ENCODE measurements at places on chromosomes 3 and 15. TPM values are rescaled to one million over a fixed set of nuclear protein-coding genes. Genes with fewer than 3 reads are reported as not detected.

Gene UNC13C
- not detected for polyA plus RNA-seq

Gene GPR156
- not detected for polyA plus RNA-seq

Gene CNTN6
- polyA plus RNA-seq, result not detected

DNA sequence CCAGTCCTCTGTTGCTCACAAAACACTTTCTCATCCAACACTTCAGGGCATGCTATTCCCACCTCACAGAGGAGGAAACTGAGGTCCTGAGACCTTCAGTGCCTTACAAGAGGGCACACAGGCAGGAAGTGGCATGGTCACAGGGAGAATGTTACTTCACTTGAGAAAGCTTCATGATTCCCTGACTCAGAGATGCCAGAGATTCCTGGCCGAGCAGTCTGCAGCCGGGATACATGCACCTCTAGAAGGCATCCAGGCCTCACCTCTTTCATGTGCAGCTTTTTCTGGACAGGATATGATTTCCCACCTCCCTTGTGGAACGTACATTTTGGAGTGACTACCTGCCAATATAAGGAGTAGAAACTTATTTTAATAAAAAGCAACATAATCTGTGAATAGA is 2.8 kb upstream of the SST start:
- DNase-seq, result no peak
- H3K4me3 ChIP-seq, result no peak overlapping the region

DNA sequence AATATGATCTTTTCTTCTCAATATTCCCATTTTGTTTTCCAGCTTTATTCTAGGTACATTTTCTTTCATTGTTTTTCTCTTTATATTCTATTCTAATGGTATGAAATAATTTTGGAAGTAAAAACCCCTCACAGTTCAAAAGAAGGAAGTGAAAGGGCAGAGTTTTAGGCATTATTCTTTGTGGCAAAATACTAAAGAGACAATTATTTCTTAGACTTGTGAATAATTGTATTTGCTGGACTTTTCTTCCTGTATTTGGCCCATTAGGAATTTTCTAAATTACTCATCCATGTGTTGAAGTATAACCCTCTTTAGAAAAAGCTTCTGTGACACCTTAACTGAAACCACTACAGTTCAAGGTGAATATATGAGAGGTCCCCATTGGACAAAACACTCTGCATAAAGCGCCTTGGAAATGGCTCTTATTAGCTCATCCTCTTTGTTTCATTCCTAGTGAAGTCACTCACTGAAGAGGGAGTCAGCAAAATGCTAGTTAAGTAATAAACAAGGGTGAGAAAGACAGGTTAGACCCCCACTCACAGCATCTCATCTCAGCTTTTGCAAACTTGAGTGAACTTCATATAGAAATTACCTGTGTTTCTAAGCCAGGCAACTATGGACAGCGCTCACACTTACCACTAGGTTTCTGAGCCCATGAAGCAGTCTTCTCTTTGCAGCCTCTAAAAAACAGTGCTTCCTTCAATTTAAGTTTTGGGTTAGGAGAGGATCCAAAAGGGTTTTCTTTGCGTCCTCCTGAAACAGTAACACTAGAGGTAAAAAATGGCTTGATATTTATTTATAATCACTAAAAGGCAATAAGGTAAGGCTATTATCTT is 327.5 kb downstream of the ARPP21 start:
- H3K4me1 ChIP-seq, result peaks cover 5% of the 10 kb centered on the region
- H3K27ac ChIP-seq, result no peak overlapping the region
- H3K36me3 ChIP-seq, result no peaks in the 10 kb centered on the region

GRCh38 chr3:60703008-60703407 is 548.2 kb downstream of the FHIT start:
- no peaks in the 10 kb centered on the region for H3K27me3 ChIP-seq
- no peak overlapping the region for H3K4me3 ChIP-seq
- H3K36me3 ChIP-seq, result no peaks in the 10 kb centered on the region
- no peaks in the 10 kb centered on the region for H3K4me1 ChIP-seq

DNA sequence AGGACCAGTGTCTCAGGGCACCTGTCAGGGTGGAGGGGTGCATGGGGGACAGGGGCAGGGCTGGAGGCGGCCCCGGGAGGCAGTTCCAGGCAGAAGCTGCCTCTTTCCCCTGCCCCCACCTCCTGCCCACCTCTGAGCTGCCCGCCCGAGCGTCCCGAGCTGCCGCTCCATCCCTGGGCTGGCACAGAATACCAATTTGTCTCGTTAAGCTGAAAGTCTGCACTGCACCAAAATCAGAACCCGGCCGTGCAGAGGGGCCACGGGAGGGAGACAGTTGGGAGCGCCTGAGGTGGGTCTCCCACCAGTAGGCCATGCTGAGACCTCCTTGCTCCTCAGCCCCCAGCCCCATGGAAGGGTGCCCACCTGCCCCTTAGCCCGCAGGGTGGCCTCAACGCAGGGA is 1.3 kb upstream of the ATP2B2 start:
- no peak for DNase-seq
- peaks cover 9% of the 10 kb centered on the region for H3K27me3 ChIP-seq
- H3K4me3 ChIP-seq, result peak overlapping the region; percentile 23
- peaks cover 10% of the 10 kb centered on the region for H3K4me1 ChIP-seq

- H3K4me1 ChIP-seq, result no peaks in the 10 kb centered on the region
- no peak overlapping the region for H3K27ac ChIP-seq
- H3K27me3 ChIP-seq, result peaks cover 85% of the 10 kb centered on the region
- no peak overlapping the region for H3K4me3 ChIP-seq
- DNase-seq, result no peak
Measured at GRCh38 chr3:147419781-147420224, 10.6 kb downstream of the ZIC1 start.

GRCh38 chr3:50653937-50654595 is 20.7 kb upstream of the DOCK3 start:
- no peaks in the 10 kb centered on the region for H3K36me3 ChIP-seq
- no peak overlapping the region for H3K4me3 ChIP-seq
- no peak overlapping the region for H3K27ac ChIP-seq
- peaks cover 5% of the 10 kb centered on the region for H3K27me3 ChIP-seq
- no peaks in the 10 kb centered on the region for H3K4me1 ChIP-seq

DNA sequence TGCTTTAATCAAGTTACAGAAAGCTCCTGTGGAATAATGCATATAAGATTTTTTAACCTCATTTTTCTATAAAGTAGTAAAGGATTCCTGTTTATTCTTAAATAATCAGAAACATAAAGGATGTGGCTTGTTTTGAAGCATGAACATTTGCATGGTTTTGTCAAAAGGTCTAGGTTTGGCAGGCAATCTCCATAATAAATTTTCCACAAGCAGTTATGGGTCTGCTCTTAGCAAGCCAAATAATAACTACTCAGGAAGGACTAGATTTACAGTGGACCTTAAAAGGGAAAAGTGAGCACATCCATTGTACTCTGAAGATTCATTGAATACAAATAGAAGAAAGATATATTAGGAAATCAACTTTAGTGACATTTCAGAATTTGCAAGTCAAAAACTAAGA is 407.3 kb upstream of the CBLB start:
- no peaks in the 10 kb centered on the region for H3K27me3 ChIP-seq
- peaks cover 8% of the 10 kb centered on the region for H3K36me3 ChIP-seq
- DNase-seq, result no peak
- H3K27ac ChIP-seq, result no peak overlapping the region
- peaks cover 23% of the 10 kb centered on the region for H3K4me1 ChIP-seq
- no peak overlapping the region for H3K4me3 ChIP-seq

GRCh38 chr3:57980416-57980815 is 27.8 kb upstream of the FLNB start:
- peaks cover 19% of the 10 kb centered on the region for H3K27me3 ChIP-seq
- H3K4me3 ChIP-seq, result no peak overlapping the region
- H3K27ac ChIP-seq, result no peak overlapping the region
- no peak for DNase-seq

GRCh38 chr3:7565574-7565973 is 704.7 kb downstream of the GRM7 start:
- DNase-seq, result no peak
- no peaks in the 10 kb centered on the region for H3K4me1 ChIP-seq

Measured in naive B cell (primary cell).